ENCODE measurements at places on chromosomes 5 and 9.

GRCh38 chr9:110016340-110016739 is 191.6 kb downstream of the C9orf152 start:
- DNase-seq = no peak

- no peak for DNase-seq
Measured at GRCh38 chr9:36132086-36132485, 4.4 kb upstream of the GLIPR2 start.

GRCh38 chr5:100590867-100591266 is 55.7 kb downstream of the FAM174A start:
- DNase-seq = peak; percentile 1

DNA sequence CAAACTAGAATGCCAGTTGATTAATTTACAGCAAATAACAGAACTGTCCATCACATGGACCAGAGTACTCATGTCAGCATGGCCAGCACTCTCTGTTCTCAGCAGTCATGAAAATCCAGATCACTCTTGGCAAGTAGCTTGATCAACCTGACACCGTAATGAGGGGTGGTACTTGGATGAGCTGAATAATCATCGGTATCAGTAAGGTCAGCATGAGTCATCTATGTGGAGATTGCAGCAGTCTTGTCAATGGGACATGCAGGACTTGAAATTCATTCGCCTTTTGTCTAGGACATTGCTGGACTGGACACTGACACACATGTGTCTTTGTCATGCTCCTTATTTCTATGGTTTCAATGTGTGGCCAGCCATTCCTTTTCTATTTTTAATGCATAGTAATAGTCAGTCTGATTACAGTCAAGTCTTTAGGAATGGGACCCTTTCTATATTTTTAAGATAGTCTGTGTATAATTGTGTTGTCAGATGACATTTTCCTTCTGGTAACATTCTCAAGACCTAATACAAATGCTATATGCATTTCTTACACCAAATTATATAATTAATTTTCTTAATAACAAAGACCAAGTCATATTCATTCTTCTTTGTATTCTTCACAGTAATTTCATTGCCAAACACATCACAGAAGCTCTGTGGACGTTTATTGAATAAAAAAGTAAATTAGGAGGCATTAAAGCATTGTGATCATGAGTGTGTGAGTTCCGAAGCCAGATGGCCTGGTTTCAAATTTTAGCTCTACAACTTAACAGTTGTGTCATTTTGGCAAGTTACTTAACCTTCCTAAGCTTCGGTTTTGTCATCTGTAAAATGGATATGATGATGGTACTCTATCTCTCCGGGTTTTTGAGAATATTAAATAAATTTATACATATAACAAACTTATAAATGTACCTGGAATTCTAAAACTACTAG is 57.4 kb downstream of the ADAMTSL1 start:
- no peak for DNase-seq

DNA sequence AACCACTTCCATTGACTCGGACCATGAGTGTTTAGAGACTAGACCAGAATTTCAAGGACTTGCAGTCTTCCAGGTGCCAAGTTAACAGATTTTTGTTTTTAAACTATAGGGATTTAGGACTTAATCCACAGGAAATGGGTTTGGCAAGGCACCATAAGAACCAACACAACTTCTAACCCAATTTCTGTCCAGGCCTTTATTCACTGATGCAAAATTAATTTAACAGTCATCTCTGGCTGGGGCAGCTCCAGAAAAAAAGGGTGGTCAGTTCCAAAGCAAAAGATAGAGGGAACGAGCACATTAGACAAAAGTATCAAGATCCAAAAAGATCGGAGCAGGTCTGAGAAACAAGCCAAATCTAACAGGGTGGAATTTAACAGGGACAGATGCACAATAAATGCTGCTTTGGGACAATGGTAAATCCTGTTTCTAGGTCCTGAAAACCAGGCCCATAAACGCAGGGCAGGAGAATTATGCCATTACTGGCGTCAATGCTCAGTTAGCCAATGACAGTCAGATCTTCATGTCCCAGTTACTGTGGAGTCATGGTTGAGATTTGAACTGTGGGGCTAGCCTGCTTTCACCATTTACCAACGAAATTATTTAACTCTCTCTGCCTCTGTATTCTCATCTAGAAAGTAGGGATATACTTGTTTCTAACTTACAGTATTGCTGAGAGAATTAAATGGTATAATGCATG is 590.8 kb upstream of the BRINP1 start:
- DNase-seq = no peak

DNA sequence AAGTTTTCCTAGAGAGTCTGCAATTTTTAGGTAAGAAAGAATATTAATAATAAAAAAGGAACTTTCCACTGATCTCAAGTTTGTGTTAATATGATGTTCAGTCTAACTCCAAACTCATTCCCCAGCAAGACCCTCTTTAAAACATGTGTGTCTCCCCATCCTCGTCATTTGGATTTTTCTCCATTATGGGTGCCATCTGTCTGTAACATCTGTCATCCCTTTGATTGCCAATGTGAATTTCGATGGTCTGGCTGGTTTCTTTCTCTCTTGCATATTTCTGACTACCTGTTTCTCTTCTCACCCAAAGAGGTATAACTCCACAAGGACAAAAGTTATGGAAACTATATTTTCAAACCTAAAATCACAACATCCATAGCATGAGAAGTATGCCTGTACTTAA is 4.4 kb downstream of the TAS2R1 start:
- no peak for DNase-seq

DNA sequence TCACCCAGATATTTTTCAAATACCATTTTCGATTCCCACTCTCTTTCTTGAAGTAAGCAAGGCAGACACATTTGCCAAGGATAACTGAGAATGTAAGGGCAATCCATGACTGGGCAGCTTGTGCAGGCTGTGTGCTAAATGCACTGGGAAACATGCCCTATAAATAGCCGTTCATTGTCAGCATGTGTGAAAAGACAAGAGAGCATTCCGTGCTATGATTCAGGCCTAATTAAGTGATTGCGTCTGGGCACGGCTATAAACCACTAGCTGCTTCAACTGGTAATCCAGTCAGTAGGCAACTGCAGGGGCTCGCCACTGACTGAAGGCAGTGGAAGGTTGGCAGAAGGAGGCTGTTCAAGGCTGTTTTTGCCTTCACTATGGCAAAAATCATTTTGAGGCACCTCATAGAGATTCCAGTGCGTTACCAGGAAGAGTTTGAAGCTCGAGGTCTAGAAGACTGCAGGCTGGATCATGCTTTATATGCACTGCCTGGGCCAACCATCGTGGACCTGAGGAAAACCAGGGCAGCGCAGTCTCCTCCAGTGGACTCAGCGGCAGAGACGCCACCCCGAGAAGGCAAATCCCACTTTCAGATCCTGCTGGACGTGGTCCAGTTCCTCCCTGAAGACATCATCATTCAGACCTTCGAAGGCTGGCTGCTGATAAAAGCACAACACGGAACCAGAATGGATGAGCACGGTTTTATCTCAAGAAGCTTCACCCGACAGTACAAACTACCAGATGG is at the start of gene HSPB3:
TSS of gene HSPB3 (plus strand) at position 287 of the 745 bp plus-strand sequence. CDS start at position 378, 91 bp downstream.
- DNase-seq = no peak

DNA sequence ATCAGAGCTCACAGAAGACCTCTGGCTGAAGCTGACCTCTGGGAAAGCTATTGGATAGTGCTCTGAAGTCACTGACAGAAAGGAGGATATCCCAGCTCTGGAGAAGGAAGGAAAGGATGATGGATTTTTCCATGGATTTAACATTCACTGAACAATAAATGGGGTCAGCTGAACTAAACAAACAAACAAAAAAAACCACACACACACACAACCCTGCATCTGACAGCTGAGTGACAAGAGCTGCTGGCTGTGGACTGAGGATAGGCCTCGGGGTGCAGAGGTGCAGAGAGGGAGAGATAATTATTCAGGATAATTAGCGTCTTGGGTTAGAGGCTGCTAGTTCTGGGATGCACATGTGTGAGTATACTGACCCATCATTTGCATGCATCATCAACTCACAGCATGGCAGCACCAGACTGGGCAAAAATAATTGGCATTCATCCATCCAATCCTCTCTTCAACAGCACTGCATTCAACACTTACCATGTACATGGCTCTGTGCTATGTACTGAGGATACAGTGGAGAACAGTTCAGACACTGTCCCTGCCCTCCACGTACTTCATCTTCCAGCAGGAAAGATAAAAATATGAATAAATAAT is 131.4 kb upstream of the TRIM32 start:
- DNase-seq = no peak

GRCh38 chr5:122180863-122181548 is 51.7 kb downstream of the ZNF474 start:
- no peak for DNase-seq

- no peak for DNase-seq
Measured at GRCh38 chr5:151255621-151256286, 2.8 kb downstream of the GM2A start.

DNA sequence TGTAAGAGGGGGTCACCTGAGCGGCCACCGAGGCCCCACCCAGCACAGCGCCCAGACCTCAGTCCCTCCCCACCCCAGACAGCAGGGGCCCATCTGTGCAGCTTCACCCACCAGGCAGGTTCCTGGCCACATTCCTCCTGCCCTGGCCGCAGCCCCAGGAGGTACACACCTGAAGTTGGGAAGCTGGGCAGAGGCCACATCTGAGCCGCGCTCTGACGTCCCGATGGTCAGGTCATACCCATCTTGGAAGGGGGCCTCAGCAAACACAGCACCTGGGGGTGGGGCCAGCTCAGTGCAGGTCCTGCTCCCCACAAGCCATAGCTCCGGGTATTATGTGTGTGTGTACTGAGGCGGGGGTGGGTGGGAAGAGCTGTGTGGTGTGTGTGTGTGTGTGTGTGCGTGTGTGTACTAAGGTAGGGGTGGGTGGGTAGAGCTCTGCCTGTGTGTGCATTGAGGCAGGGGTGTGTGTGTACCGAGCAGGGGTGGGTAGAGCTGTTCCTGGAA is 5.6 kb downstream of the SPOUT1 start:
- no peak for DNase-seq

- no peak for DNase-seq
Measured at GRCh38 chr5:149961186-149961685, 678 bp downstream of the SLC26A2 start.

DNA sequence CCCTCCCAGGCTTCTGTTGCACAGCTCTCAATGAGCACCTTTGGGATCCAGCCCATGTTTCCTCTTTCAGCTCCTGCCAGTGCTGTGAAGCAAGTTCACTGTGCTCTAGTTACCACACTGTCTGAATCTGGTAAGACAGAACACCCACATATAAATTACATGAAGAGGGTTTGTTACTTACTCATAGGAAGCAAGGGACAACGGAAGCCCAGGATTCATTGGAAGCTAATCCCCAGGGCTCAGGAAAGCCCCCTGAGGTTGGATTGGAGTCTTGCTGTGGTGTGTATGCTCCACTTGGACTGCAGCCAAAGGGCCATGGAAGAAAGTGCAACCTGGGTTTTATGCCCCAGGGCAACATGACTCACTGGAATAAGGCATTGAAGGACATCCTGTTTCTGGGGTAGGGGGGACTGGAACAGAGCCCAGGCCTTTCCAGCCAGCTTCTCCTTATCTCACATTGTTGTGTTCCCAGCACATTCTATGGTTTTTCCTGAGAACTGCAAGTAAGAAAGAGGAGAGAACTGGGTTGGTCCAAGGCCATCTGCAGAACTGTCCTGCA is 15.6 kb upstream of the CLK4 start:
- no peak for DNase-seq

- no peak for DNase-seq
Measured at GRCh38 chr5:9742848-9743247, 112.7 kb upstream of the TAS2R1 start.

- peak; percentile 80 for DNase-seq
Measured at GRCh38 chr9:127336506-127337352, 60.2 kb upstream of the SLC2A8 start.

DNA sequence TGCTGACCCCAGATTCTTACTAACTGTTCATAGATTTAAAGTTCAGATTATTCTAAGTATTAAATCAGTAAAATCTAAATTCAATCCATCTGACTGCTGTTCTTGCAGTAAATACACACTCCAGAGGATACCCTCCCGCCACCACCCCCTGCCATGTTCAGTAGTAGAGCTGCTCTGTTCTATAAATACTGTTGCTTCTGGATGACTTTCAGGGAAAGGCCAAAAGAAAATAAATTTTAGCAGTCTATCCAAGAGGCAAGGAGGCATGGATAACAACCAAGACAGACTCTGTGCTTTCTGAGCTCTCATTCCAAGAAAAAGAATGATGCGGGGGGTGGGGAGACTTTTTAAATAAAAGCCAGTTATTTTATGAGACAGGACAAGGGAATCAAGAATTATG is 115.1 kb downstream of the ADAMTS6 start:
- no peak for DNase-seq

DNA sequence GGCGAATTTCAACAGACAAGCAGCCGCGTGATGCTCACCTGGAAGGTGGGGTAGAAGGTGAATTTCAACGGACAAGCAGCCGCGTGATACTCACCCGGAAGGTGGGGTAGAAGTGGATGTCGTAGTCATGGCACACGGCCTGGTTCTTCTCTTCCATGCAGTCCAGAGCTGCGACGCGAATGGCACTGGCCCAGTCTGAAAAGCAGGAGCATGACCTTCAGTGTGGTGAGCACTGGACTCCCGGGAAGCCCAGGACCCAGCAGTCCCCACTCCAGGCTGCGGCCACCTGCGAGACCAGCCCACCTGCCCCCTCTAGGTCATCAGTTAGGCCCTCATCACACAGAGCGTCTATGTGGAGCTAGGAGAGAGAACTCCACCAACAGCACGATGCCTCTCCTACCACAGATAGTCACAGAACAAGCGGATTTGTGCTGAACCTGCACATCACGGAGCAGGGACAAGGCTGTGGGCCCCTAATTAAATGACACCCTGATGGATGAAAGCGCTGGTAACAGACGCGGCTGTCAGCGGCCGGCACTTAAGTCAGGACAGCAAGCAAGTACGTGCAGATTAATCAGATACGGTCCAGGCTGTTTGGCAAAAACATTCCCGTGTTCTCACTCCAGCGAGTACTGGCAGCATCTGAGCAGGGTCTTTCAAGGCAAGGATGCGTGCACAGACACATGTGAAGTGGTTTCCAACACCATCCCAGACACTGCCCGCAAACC is 18.8 kb downstream of the QSOX2 start:
- no peak for DNase-seq

DNA sequence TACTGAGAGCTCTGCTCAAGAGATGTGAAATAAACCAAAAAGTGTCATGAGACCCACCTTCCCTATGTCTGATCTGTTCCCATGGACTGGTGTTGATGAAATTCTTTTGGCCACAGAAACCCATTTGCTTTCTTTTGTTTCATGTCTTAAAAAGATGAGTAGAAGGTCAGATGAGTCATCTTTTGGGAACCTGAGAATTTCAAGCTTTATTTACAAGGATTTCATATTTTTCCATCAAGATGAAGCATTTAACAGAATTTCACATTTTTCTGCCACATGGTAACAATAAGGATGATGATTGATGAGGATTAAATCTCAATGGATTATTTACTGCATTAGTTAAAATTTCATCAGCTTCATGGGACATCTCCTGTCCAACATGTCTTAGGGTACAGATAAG is 337.8 kb downstream of the DEPDC1B start:
- DNase-seq = no peak

GRCh38 chr5:40677456-40677855 is 2.3 kb upstream of the PTGER4 start:
- no peak for DNase-seq

GRCh38 chr5:177553671-177554429 is 513 bp downstream of the FAM193B start:
- DNase-seq = peak; percentile 58

- no peak for DNase-seq
Measured at GRCh38 chr9:20838218-20838617, 154.2 kb downstream of the FOCAD start.

- DNase-seq = no peak
Measured at GRCh38 chr9:127683723-127684122, 23.1 kb upstream of the CFAP157 start.

- DNase-seq = no peak
Measured at GRCh38 chr9:111037708-111038330, 451 bp downstream of the LPAR1 start.

GRCh38 chr5:60687927-60688720 is 11.8 kb downstream of the DEPDC1B start:
- peak; percentile 75 for DNase-seq

Measured in A549 (cell line).